H9 (cell line): ENCODE measurements at places on chromosomes 6 and 20. TPM values are rescaled to one million over a fixed set of nuclear protein-coding genes. Genes with fewer than 3 reads are reported as not detected.

- no peak overlapping the region for H3K4me3 ChIP-seq
- H3K4me1 ChIP-seq = no peaks in the 10 kb centered on the region
- H3K27me3 ChIP-seq = no peaks in the 10 kb centered on the region; the same call in 1 of the 2 replicates
- H3K27ac ChIP-seq = no peak overlapping the region
- no peaks in the 10 kb centered on the region for H3K36me3 ChIP-seq
- no peak for DNase-seq
Measured at GRCh38 chr6:52595796-52596130, 18.9 kb upstream of the TRAM2 start.

- no peak for DNase-seq
- no peaks in the 10 kb centered on the region for H3K27me3 ChIP-seq
- H3K27ac ChIP-seq = no peak overlapping the region
Measured at GRCh38 chr6:136599329-136600011, 49.2 kb upstream of the MAP7 start.

- H3K4me3 ChIP-seq = no peak overlapping the region
- H3K27ac ChIP-seq = no peak overlapping the region
- no peak for DNase-seq
- peaks cover 3% of the 10 kb centered on the region; the same call in 1 of the 2 replicates for H3K4me1 ChIP-seq
- H3K27me3 ChIP-seq = no peaks in the 10 kb centered on the region
- H3K36me3 ChIP-seq = peaks cover 12% of the 10 kb centered on the region
Measured at GRCh38 chr6:158760618-158761250, 58.4 kb downstream of the EZR start.

- H3K27ac ChIP-seq = no peak overlapping the region
- H3K27me3 ChIP-seq = no peaks in the 10 kb centered on the region
- peaks cover 6% of the 10 kb centered on the region; the same call in 1 of the 2 replicates for H3K36me3 ChIP-seq
- H3K4me3 ChIP-seq = no peak overlapping the region; the same call in 2 of the 3 replicates
Measured at GRCh38 chr20:3651204-3651962, 11.8 kb downstream of the GFRA4 start.

DNA sequence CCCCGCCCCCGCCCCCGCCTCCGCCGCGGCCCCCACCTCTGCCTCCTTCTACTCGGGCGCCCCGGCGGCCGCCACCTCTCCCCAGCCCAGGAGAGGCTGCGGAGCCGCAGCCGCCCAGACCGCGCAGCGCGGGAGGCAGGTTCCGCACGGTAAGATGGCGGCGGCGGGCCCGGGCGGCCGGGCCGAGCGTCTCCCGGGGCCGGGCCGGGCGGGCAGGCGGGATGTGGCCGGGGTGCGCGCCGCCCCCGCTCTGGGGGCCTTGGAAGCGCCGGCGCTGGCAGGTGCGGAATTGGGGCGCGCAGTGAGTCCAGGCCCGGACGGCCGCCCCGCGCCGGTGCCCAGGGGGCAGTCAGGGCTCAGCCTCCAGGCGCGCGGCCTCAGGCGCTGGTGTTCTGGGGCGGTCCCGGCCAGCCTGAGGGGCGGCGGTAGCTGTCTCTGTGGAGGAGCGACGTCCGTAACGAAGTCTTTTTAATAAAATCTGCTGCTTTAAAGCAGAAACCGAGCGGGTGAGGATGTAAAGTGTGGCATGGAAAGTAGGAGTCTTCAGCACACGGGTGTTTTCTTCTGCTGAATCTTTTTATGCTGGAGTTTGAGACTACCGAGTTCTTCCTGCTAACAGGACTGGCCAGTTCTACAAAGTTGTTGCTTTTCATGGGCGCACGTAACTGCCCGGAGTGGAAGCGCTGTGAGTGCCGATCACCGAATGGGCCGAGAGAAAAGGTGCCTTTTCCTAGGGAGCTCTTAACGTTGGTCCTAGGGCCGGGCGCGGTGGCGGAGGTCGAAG is at the start of gene GID8:
GID8 (plus strand) TSS at position 43 of the 784 bp plus-strand sequence. CDS start 3,356 bp downstream, outside the sequence.
- no peak for DNase-seq
- H3K36me3 ChIP-seq = peaks cover 26% of the 10 kb centered on the region
- no peak within 1 kb of the TSS for H3K4me3 ChIP-seq
- H3K27ac ChIP-seq = no peak within 1 kb of the TSS

DNA sequence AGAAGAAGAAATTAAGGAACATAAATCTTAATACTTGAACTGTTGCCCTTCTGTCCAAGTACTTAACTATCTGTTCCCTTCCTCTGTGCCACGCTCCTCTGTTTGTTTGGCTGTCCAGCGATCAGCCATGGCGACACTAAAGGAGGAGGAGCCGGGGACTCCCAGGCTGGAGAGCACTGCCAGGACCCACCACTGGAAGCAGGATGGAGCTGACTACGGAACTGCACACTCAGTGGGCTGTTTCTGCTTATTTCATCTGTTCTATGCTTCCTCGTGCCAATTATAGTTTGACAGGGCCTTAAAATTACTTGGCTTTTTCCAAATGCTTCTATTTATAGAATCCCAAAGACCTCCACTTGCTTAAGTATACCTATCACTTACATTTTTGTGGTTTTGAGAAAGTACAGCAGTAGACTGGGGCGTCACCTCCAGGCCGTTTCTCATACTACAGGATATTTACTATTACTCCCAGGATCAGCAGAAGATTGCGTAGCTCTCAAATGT is 17.1 kb downstream of the IRF4 start:
- H3K4me3 ChIP-seq = peak overlapping the region; percentile 33
- no peaks in the 10 kb centered on the region; the same call in 1 of the 2 replicates for H3K4me1 ChIP-seq
- no peaks in the 10 kb centered on the region for H3K27me3 ChIP-seq
- no peak overlapping the region for H3K27ac ChIP-seq
- peaks cover 4% of the 10 kb centered on the region; the same call in 1 of the 2 replicates for H3K36me3 ChIP-seq
- peak; percentile 77 for DNase-seq

The C2 gene
- 0.66 and 0.86 TPM in 2 replicates for total RNA-seq

GRCh38 chr20:37878835-37879599 is 23.9 kb upstream of the VSTM2L start:
- no peak overlapping the region for H3K27ac ChIP-seq
- DNase-seq = no peak
- no peaks in the 10 kb centered on the region for H3K27me3 ChIP-seq

The GNL1 gene
- total RNA-seq = 79.7 and 83.5 TPM in 2 replicates

- no peaks in the 10 kb centered on the region for H3K4me1 ChIP-seq
- no peaks in the 10 kb centered on the region for H3K36me3 ChIP-seq
- DNase-seq = no peak
- no peaks in the 10 kb centered on the region for H3K27me3 ChIP-seq
- H3K4me3 ChIP-seq = no peak overlapping the region
- no peak overlapping the region for H3K27ac ChIP-seq
Measured at GRCh38 chr20:22544462-22544861, 39.9 kb downstream of the FOXA2 start.

- peaks cover 6% of the 10 kb centered on the region; the same call in 1 of the 2 replicates for H3K36me3 ChIP-seq
- no peak overlapping the region for H3K27ac ChIP-seq
- no peak overlapping the region for H3K4me3 ChIP-seq
- DNase-seq = peak; percentile 79
Measured at GRCh38 chr6:134379076-134379475, 61.2 kb upstream of the SGK1 start.

GRCh38 chr20:1341561-1342265 is 12.8 kb upstream of the SDCBP2 start:
- no peaks in the 10 kb centered on the region for H3K4me1 ChIP-seq
- H3K4me3 ChIP-seq = no peak overlapping the region
- peaks cover 6% of the 10 kb centered on the region for H3K36me3 ChIP-seq
- no peaks in the 10 kb centered on the region; the same call in 1 of the 2 replicates for H3K27me3 ChIP-seq

The BPI gene
- total RNA-seq = not detected in 2 replicates

DNA sequence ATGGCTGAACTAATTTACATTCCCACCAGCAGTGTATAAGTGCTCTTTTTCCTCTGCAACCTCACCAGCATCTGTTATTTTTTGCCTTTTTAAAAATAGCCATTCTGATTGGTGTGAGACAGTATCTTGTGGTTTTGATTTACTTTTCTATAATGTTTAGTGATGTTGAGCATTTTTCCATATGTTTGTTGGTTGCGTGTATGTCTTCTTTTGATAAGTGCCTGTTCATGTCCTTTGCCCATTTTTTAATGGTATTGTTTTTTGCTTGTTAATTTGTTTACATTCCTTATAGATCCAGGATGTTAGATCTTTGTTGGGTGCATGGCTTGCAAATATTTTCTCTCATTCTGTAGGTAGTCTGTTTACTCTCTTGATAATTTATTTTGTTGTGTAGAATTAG is 169.9 kb downstream of the PRL start:
- no peaks in the 10 kb centered on the region for H3K27me3 ChIP-seq
- no peak overlapping the region for H3K27ac ChIP-seq
- H3K36me3 ChIP-seq = peaks cover 42% of the 10 kb centered on the region
- peaks cover 4% of the 10 kb centered on the region; the same call in 1 of the 2 replicates for H3K4me1 ChIP-seq
- H3K4me3 ChIP-seq = no peak overlapping the region
- DNase-seq = no peak

DNA sequence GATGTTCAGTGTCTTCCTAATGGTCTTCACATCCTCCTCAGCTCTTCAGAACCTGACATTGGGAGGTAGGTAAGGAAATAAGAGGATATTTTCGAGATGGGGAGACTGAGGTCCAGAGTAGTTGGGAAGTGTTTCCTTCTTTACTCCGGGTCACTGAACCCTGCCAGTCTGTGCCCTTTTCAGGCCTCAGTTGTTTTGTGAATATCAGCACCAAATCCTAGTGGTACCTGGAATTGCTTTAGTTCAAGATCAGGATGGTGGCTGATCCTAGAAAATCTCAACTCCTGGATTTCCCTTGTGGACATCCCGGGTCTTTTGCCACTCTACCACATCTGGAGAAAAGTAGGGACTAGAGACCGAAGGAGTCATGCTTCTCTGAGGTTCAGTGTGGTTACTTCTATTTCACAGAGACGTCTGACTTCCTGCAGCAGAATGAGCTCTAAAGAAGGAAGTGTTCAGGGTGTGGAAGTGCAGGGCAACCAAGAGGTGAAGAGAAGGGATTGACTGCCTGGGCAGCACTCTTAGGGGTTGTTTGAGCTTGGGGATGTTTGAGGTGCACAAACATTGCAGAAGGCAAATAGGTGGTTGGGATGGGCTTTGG is 995 bp downstream of the STK4 start:
- 0 out of 2 replicates have a peak, but pooled peaks cover 2% of the 10 kb centered on the region for H3K36me3 ChIP-seq
- peak overlapping the region; percentile 100 for H3K4me3 ChIP-seq
- no peaks in the 10 kb centered on the region; the same call in 1 of the 2 replicates for H3K27me3 ChIP-seq
- DNase-seq = no peak
- H3K4me1 ChIP-seq = no peaks in the 10 kb centered on the region
- H3K27ac ChIP-seq = no peak overlapping the region

The CDSN gene
- total RNA-seq = not detected in 2 replicates

GRCh38 chr6:1053586-1053985 is 258.3 kb upstream of the FOXQ1 start:
- H3K4me1 ChIP-seq = no peaks in the 10 kb centered on the region
- no peaks in the 10 kb centered on the region for H3K27me3 ChIP-seq
- no peak for DNase-seq
- H3K4me3 ChIP-seq = no peak overlapping the region

- no peak overlapping the region for H3K27ac ChIP-seq
- no peaks in the 10 kb centered on the region for H3K4me1 ChIP-seq
- peaks cover 41% of the 10 kb centered on the region for H3K36me3 ChIP-seq
- H3K4me3 ChIP-seq = no peak overlapping the region
- DNase-seq = peak; percentile 37
Measured at GRCh38 chr20:56217829-56218228, 30.7 kb upstream of the MC3R start.

DNA sequence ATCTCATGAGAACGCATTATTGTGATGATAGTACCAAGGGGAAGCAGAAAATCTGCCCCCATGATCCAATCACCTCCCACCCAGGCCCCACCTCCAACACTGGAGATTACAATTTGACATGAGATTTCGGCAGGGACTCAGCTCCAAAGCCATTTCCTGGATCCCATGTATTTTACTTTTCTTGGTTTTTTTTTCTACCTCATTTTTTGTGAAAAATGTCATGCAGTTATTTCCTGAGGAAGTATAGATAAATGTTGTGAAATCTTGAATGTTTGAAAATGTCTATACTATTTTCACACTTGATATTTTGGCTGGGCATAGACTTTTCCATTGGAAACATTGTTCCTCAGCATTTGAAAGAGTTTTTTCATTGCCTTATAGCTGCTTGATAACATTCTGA is 9.1 kb upstream of the BRPF3 start:
- H3K4me1 ChIP-seq = no peaks in the 10 kb centered on the region
- no peaks in the 10 kb centered on the region for H3K36me3 ChIP-seq
- no peak overlapping the region for H3K4me3 ChIP-seq
- no peak for DNase-seq

The OXT gene
- total RNA-seq = 0.64 TPM in 1 of 2 replicates, not detected in the other

The ATAT1 gene
- total RNA-seq = 19.6 and 20.1 TPM in 2 replicates

The PI3 gene
- total RNA-seq = not detected in 2 replicates

- H3K4me1 ChIP-seq = no peaks in the 10 kb centered on the region
- no peak overlapping the region for H3K4me3 ChIP-seq
- H3K27ac ChIP-seq = no peak overlapping the region
- DNase-seq = no peak
- no peaks in the 10 kb centered on the region for H3K27me3 ChIP-seq
- no peaks in the 10 kb centered on the region for H3K36me3 ChIP-seq
Measured at GRCh38 chr20:2394411-2395055, 13.8 kb downstream of the TGM6 start.

DNA sequence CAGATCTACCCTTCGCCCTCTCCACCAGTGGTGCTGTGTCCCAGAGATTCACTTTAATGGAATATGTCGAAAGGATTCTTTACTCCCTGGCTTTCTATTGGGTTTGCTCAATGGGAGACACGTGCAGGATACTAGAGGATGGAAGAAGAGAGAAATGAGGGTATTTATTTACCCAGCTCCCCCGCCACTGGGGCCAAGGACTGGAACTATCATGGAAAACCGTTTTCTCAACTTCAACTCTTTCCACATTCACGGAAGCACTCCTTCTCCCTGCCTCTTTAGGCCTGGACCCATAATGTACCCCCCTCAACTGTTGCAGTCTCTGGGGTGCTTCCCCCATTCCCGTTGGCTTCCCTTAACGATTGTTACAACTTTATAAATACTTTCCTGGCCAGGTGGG is 26.6 kb upstream of the RALY start:
- no peaks in the 10 kb centered on the region for H3K36me3 ChIP-seq
- no peak overlapping the region for H3K27ac ChIP-seq
- H3K4me1 ChIP-seq = no peaks in the 10 kb centered on the region
